Endothelial cell of umbilical vein (primary cell): ENCODE measurements at places on chromosomes 12 and 14. TPM values are rescaled to one million over a fixed set of nuclear protein-coding genes. Genes with fewer than 3 reads are reported as not detected.

DNA sequence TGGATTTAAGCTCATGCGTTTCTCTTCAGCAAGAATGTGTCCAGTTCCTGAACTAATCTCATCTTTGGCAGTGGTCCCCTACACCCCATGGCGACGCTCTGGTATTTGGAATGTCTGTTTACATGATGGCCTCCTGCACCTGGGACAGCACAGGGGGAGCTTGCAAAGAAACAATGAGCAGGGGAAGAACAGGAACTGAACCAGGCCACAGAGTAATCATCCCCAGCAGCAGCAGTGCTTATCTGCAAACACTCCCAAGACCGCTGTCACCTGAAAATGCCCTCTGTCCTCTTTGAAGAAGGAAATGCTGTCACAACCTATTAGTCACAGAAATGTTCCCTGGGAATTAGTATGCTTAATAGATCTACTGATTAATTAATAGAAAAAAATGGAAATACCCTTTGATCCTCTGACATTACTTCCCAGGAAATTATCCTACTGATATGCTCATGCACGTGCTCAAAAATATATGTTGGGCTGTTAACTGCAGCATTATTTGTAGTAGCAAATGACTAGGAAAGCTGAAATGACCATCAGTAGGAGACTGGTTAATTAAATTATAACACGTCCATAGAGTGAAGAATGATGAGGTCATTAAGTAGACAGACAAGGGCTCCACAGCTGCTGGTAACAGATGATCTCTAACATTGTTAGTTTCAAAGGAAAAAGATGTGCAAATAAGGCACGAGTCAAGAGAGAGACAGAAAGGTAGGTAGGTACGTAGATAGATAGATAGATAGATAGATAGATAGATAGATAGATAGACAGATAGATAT, 279.3 kb upstream of the FLRT2 start:
- peak; percentile 78 for DNase-seq

- DNase-seq: no peak
These were observed 82.5 kb downstream of the MED13L start for GRCh38 chr12:116194935-116195431.

DNA sequence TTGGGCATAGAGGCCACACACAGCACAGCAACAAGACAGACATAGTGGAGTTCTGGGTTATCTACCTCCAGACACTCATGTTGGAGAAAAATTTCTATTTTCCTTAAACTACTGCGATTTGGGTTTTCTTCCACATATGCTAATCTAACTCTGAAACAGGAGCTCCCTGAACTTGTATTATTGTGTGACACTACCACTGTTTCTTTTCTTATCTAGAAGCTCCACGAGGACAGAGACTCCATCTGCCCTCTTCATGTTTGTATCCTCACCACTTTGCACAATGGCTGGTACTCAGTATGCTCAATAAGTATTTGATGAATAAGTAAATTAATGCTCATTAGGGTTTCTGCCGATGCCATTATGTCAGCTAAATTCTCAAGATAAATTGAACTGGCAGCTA, 218.6 kb downstream of the PAX9 start:
- no peak for DNase-seq

- DNase-seq: no peak
These were observed 8.5 kb upstream of the BCL7A start for GRCh38 chr12:122013136-122013535.

GRCh38 chr12:113643177-113643974, 171.7 kb upstream of the LHX5 start:
- DNase-seq: no peak

DNA sequence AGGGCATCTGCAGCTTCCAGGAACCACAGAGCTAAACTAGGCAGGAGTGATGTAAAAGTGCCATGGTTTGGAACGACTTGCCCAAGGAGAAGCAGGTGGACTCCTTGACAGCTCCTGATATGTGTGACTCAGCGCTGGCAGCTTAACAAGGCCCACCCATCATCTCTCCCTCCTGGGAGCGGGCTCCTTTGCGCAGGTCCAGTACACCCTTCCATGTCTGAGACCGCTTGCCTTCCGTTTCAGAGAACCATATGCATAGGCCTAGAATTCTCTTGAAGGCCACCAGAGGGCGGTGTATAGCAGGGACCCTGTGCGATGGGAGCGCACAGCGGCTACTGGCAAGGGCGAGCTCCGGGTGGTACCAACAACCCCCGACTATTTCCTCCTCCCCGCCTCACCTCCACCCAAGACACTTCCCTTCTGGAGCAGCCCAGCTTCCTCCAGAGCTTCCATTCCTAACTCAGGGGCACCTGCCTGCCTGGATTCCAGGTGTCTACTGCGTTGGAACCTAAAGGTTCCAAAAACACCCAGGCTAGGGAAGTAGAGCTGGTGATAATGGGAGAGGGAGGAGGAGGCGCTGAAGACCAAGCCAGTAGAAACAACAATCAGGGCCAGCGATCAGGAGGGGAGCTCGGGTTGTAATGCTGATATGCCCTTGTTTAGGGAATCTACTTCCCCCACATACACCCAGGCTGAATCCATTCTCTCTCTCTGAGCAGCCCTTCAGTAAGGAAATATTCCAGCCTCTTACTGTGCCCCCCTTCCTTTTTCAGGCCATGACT, 6.3 kb downstream of the DHH start:
- peak; percentile 91 for DNase-seq

- no peak for DNase-seq
These were observed 11.3 kb downstream of the SCARB1 start for GRCh38 chr12:124852329-124852831.

- no peak for DNase-seq
These were observed 22.2 kb downstream of the HSD17B6 start for GRCh38 chr12:56785141-56785865.

Gene IL22
- not detected in 2 replicates for polyA plus RNA-seq
